ENCODE measurements at places on chromosomes 2 and 18.

GRCh38 chr18:34817636-34818035, 107.5 kb downstream of the DTNA start:
- no peak for DNase-seq

- no peak for DNase-seq
Observed at GRCh38 chr18:45839414-45840395, 14.2 kb downstream of the SIGLEC15 start.

GRCh38 chr2:238130111-238130695, 8.3 kb upstream of the KLHL30 start:
- DNase-seq, result no peak

DNA sequence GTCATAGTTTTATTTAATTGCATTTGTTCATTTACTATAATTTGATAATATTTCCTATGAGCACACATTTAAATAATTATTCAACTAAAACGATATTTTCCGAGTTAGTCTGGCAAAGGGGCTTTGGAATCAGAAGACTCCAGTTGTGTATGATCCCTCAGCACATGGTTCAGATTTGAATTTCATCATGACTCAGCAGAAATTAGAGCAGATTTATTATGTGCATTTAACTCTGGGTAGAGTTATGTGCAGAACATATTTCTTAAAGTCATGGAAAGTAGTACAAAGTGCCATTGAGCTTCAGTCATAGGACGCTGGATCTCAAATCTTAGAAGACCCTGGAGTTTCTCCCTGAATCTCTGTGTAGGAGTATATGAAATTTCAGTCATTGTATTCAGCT, 106.7 kb downstream of the ADCYAP1 start:
- no peak for DNase-seq

DNA sequence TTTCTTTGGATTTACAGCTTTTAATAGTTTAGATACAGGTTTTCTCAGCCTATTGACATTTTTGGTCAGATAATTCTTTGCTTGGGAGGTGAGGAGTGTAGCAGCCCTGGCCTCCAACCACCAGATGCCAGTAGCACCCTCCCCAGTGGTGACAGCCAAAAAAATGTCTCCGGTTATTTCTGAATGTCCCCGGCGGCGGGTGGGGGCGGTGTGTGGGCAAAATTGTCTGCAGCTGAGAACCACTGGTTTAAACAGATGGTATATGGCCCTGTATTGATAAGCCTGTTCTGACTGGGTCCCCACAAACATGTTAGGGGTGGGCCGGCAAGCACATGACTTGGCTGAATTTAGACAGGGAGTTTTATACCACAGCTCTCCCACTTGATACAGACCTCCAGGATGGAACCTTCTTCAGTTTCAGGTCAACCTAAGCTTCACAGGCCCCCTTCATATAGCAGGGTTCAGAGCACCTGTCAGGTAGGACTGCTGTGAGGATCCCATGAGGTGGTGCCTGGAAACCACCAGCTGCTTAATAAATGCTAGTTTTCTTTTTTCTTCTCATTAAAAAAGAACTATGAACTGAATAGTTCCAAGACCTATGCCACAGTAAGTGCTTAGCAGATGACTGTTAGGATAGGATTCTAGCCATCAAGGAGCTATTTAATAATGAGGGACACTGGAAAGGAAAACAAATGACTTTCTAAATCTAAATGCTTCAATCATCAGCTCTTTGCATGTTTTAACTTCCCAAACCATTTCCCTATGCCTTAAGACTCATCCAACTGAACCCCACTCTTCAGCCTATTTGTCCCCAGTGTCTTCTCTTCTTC, 18.1 kb downstream of the LPIN2 start:
- peak; percentile 50 for DNase-seq
